ENCODE measurements at places on chromosomes 16 and 17. TPM values are rescaled to one million over a fixed set of nuclear protein-coding genes. Genes with fewer than 3 reads are reported as not detected.

The BEAN1 gene
- 0.12 TPM for total RNA-seq

The LRRC36 gene
- total RNA-seq: 0.22 TPM

The KCNJ12 gene
- total RNA-seq: under 0.01 TPM

The TTC19 gene
- 33.9 TPM for total RNA-seq

The TOM1L1 gene
- total RNA-seq: 18.0 TPM

The TNFSF13 gene
- 0.44 TPM for total RNA-seq

The GDPD3 gene
- total RNA-seq: 1.1 TPM

The GRAP gene
- under 0.01 TPM for total RNA-seq

The C16orf92 gene
- total RNA-seq: not detected

The MYH1 gene
- total RNA-seq: not detected

The HOXB8 gene
- total RNA-seq: not detected

The CRYM gene
- 4.4 TPM for total RNA-seq

All from uterine smooth muscle cell (primary cell).